Brain (organoid and tissue), 16 donors: ENCODE measurements at places on chromosomes 11 and 22.

GRCh38 chr11:89536926-89537325, 45.8 kb upstream of the NOX4 start:
- peak; percentile 87 for DNase-seq

- DNase-seq = no peak
Measured at GRCh38 chr11:68128682-68129327, 7.6 kb upstream of the CHKA start.

DNA sequence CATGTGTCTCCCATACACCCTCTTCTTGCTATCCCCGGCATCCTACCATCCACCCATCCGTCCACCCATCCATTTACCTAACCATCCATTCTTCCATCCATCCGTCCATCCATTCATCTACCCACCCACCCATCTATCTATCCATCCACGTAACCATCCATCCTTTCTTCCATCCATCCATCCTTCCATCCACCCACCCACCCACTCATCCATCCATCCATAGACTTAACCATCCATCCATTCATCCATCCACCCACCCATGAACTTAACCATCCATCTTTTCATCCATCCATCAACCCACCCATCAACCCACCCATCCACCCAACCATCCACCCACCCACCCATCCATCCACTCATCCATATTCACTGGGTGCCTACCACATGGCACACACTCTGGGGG, 10.6 kb upstream of the CDC42EP2 start:
- no peak for DNase-seq

- peak; percentile 68 for DNase-seq
Measured at GRCh38 chr11:47766509-47767227, 473 bp downstream of the FNBP4 start.

DNA sequence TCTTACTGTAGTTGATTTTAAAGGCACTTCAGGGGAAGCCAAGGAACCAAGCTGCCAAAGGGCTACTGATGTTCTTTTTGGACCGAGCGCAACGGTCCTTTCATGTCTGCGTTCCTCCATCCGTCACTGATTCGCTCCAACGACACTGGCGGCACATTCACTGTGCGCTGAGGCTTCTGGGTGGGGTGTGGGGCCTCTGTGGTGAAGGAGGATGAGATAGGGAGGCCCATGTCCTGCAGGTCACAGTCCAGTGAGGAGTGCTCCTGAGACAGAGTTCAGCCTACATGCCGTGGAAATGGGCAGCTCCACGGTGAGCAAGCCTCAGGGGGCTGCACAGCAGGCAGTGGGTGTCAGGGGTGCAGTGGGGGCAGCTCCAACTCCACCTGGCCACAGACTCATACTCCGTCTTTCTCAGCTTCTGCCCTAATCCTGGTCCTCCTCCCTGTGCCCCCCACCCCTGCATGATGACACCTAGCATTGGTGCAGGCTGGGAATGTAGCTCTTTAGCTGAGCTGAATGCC, 87.8 kb upstream of the SHANK2 start:
- no peak for DNase-seq

GRCh38 chr11:119782739-119783072, 53.7 kb upstream of the NECTIN1 start:
- DNase-seq = no peak

DNA sequence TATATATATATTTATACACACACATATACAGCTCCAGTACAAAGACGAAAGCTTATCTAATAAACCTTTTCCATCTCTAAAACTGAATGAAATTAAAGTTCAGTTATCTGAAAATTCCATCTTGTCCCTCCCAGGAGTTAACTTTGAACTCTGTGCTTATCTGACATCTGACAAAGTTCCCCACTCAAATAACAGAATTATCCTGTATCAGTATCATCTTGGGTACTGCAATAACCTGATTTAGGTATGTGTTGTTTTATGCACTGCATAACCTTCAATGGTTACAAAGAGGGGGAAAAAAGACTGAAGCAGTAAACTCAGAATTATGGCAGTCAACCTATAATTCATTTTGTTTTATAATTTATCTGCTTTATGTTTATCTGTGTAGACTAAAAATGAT, 96.6 kb downstream of the SGSM3 start:
- no peak for DNase-seq

- no peak for DNase-seq
Measured at GRCh38 chr11:76217653-76218160, 11.4 kb upstream of the WNT11 start.

DNA sequence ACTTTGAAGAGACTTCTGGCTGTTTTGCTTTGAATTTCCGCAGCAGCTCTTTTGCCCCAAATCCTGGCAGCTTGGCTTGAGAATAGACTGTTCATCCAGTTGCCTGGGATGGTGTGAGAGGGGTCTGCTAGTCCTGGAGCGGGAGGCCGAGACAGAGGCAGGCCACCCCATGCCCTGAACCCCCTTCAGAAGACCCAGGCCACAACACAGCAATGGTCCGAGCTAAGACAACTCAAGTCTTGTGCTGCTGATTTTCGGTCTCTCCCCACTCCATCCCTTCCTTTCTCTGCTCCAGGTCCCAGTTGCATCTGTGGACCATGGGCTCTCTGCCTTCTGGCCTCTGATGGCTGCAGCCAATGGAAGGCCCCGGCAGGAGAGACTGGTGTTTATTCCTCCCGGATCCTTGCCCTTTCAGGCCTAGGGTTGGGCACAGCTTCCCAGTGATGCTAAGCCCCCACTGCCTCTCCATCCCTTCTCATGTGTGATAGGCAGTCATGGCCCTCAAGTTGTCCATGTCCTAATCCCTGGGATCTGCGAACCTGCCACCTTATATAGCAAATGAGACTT, 31.9 kb upstream of the TP53I11 start:
- DNase-seq = peak; percentile 82

DNA sequence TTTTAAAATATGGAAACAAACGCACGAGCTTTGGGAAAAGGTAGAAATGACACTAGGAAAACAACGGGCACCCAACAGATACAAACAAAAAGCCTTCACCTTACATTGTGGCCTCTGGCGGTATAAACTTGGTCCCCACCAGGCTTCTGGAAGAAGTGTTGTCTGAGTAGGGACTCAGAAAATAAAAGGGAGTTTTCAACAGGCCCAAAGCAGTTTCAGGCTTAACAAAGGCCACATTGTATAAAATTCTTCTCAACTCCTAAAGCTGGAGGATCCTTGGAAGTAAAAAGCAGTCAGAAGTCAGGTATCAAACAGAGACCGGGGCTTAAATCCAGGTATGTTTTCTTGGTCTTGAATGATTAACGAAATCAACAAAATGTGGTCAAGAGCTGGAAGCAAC, 61.0 kb downstream of the LARGE1 start:
- no peak for DNase-seq

- DNase-seq = no peak
Measured at GRCh38 chr11:126588630-126589491, 233.4 kb downstream of the ST3GAL4 start.

GRCh38 chr11:3109434-3109833, 52.2 kb upstream of the CARS1 start:
- DNase-seq = no peak
